HepG2 (cell line): ENCODE measurements at places on chromosomes 7 and 10.

- no peaks in the 10 kb centered on the region for H3K4me1 ChIP-seq
- H3K36me3 ChIP-seq = no peaks in the 10 kb centered on the region
- H3K4me3 ChIP-seq = no peak overlapping the region
- no peak for DNase-seq
Measured at GRCh38 chr10:20596065-20596755, 300.9 kb downstream of the NEBL start.

DNA sequence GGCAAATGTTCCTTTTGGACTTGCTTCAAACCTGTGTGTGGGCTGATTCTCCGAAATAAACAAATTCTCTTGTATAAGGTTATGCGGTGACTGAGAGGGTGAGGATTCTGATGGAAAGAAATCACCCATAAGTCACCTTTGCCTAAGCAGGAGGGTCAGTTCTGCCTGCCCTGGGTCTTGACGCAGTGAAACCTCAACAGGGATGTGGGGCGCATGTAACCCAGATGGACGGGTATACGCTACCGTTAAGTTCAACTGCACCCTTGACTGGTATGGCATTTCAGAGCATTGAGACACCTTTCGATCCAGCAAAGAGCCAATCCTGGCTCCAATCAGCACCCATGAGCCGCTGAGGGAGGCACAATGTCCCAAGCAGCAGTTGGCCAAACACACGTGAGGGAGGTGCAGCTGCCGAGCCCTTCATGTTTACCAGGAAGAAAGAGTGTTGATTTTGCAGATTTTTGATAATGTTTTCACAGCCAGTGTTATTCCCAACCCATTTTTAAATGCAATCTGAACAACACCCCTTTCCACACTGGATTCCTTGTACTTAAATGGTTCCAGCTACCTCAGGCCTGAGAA, 48.1 kb downstream of the SORBS1 start:
- H3K4me1 ChIP-seq = peaks cover 96% of the 10 kb centered on the region
- peak; percentile 57 for DNase-seq
- peak overlapping the region; percentile 21 for H3K27ac ChIP-seq

DNA sequence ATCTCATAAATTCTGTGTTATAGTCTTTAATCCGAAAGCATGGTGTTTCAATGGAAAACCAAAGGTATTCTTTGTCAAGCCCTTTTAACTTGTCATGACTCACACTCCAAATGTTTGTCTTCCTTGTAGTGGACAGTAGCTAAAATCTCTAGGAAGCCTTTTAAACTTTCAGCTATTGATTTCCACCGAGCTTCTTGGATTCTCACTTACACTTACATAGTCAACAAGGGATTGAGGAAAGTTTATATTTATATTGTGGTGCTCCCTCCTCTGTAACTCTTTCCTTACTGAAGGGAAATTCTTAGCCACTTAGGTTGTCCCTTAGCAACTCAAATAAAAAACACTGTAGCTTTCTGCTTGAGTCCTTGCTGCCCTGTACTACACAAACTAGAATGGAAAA, 31.2 kb upstream of the GPR37 start:
- no peak overlapping the region for H3K27ac ChIP-seq
- DNase-seq = peak; percentile 57

DNA sequence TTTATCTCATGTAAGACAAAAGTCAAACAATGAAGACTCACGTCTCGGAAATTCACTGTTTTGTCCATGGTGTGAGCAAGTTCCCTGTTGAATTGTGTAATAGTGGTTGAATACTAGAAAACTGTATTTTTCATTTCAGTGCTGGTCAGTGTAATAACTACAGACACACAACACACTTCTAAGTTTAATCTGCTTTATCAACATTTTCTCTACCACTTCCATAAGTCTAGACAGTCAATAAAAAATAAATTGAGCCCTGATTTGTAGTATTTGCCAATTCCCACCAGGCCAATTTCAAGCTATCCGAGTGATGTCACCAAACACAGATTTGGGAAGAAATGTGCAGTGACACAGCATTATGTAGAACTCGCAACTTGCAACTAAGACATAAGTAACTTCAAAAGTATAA, 81.9 kb downstream of the GPR141 start:
- no peaks in the 10 kb centered on the region for H3K4me1 ChIP-seq
- H3K27ac ChIP-seq = no peak overlapping the region
- no peaks in the 10 kb centered on the region for H3K27me3 ChIP-seq
- no peak for DNase-seq
- H3K4me3 ChIP-seq = no peak overlapping the region
- no peaks in the 10 kb centered on the region for H3K36me3 ChIP-seq

DNA sequence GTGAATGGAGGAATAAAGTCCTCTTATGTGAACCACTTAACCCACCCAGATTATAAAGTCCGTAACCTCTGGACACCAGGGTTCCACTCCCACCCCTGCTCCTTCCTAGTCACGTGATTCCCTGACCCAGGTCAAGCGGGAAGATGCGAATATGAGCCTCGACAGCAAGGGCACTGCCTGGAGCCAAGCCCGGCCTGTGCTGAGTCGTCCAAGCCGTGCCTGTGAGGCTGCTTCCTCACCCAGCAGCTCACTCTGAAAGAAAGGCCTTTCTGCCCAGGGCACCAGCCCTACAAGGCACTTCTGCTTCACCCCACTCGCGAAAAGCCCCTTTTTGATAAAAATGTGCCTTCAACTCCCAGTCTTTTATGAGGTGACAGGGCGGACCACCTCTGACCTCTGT, 85.8 kb downstream of the CYTH3 start:
- no peaks in the 10 kb centered on the region for H3K4me1 ChIP-seq
- H3K36me3 ChIP-seq = no peaks in the 10 kb centered on the region; the same call in 1 of the 2 replicates
- no peak for DNase-seq
- H3K27me3 ChIP-seq = no peaks in the 10 kb centered on the region
